ENCODE measurements at places on chromosomes 1 and 21.

- no peak for DNase-seq
Observed at GRCh38 chr1:34108711-34109110, 56.3 kb downstream of the CSMD2 start.

DNA sequence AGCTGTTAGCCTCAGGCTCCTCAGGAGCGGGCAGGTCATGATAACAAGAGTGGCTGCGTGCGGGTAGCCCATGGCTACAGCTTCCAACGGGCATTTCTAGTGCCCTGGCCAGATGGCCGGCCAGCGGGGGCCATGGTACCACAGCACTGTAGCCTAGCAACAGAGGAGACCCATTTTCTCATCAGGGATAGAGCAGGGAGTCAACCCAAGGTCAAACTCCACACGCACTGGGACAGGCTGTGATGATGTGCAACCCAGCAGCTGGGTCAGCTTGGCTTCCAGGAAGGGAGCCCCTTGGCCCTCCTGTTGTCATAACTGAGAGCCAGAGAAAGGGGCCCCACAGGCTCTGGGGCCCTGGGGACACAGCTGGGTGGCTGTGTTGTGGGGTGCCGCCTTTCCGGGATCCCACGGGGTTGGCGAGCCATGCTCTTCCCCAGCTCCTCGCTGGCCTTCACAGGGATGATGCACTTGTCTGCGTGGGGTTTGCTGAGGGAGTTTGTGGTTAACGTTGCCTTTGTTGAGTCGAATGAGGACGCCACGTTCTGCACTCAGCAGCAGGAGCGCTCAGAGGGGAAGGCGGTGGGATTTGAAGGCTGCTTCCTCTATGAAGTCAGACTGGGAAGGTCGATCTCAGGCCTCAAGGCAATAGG is 46.3 kb downstream of the COL18A1 start:
- DNase-seq, result no peak

GRCh38 chr21:35226328-35226727 is 177.2 kb upstream of the RUNX1 start:
- DNase-seq, result peak; percentile 80

- no peak for DNase-seq
Observed at GRCh38 chr1:43123031-43123430, 49.1 kb downstream of the EBNA1BP2 start.

DNA sequence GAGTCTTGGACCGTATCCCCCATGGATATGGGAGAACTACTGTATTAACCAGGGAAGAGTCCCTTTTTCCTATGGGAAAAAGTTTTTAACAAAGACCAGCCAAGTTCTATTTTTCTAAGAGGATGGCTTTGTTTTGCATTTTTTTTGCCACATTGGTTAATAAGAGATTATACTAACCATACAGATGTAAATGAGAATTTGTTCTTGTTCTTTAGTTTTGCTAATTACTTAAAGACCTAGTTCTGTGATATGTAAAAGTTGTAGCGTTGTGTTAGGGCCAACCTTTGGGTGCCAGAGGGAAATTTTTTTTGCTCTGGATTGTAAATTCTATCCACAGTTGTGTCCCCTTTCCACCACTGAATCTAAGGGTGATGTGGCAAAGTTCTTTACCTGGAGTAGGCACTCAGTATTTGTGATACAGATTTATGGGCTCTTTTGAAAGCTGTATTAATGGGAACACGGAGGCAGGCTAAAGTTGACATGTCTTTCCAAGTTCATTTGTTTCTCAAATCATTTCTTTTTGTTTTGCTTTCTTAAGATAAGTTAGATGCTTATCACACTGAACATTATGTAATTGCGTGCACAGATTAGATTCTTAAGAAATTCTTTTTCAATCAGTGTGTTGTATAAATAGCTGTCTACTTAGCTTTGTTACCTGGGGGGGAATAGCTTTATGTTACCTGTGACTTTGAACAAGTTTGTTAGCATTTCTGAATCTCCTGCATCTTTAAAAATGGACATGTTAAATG is 2.9 kb downstream of the SOAT1 start:
- DNase-seq, result no peak

GRCh38 chr21:45001134-45002095 is 61.6 kb downstream of the SLX9 start:
- DNase-seq, result peak; percentile 83

- no peak for DNase-seq
Observed at GRCh38 chr1:230392920-230393521, 33.1 kb downstream of the PGBD5 start.

DNA sequence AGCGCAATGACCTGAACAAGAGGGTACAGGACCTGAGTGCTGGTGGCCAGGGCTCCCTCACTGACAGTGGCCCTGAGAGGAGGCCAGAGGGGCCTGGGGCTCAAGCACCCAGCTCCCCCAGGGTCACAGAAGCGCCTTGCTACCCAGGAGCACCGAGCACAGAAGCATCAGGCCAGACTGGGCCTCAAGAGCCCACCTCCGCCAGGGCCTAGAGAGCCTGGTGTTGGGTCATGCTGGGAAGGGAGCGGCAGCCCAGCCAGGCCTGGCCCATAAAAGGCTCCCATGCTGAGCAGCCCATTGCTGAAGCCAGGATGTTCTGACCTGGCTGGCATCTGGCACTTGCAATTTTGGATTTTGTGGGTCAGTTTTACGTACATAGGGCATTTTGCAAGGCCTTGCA is 5.4 kb upstream of the CCDC28B start:
- DNase-seq, result no peak

DNA sequence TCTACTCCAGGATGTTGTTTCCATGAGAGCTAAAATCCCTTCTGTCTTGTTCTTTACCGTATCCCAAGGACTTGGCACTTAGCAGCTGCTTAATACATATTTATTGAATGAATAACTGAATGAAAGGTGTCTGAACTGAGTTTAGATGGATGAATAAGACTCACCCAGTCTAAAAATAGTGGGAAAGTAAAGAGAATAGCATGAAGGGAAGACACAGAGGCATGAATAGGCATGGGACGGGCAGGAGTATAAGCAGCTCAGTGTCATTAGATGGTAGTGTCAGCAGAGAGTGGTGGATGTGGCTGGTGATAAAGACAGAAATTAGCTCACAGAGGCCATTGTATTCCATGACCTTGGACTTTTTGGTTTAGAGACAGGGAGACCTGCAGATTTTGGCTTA is 9.2 kb downstream of the IL12RB2 start:
- DNase-seq, result no peak

DNA sequence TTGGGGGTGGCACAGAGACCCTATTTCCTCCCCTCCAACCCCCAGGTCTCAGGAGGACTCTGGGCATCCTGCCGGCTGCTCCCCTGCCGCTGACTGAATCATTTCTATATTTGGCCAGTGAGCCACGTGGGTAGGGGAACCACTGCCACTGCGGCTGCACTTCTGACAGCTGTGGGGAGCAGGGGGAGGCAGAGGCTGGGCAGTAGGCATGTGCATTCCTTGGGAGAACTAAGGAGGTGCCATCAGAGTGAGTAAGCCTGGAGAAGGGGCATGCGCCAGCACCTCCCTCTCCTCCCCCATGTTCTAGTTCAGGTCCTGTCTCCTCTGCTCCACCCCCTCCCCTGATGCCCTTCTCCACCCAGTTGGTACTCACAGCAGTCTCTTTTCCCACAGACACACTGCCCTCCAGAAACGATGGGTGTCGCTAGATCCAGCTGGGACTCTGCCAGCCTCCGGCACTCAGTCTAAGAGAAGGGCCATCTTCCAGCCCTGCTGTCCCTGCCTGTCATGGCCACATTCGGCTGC is 12.0 kb downstream of the PPFIA4 start:
- DNase-seq, result peak; percentile 91

GRCh38 chr1:201810466-201811216 is 18.3 kb upstream of the IPO9 start:
- no peak for DNase-seq

DNA sequence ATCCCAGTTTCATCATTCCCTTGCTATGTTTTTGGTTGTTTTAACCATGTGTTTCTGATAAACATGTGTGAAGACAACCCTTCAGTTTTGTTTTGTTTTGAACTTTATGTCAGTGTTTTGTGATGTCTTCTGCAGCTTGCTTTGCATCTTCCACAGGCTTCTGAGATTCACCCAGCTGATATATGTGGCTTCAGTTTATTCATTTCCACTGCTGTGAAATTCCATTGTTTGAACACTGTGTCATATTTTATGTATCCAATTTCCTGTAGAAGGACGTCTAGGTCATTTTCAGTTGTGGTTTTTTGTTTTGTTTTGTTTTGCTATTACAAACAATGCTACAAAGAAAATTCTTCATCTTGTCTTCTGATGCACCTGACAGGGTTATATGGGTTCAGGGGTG is 27.2 kb upstream of the SLC26A9 start:
- peak; percentile 31 for DNase-seq

DNA sequence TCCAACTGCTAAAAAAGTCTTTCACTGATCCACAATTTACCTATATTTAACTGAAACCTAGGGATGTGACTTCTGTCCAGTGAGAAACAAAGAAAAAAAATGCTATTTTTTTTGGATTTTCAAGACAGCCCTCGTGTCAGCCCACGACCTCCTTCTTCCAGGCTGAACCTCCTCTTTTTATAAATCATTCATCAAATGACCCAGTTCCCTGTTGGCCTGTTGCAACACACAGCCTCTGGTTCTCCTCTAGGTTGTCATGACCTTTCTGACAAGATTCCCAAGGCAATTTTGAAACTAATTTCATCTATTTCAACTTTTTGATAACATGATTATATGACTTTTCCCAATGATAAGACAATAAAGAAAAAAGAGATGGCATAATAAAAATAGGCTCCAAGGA is 74.6 kb downstream of the PGBD5 start:
- DNase-seq, result no peak

DNA sequence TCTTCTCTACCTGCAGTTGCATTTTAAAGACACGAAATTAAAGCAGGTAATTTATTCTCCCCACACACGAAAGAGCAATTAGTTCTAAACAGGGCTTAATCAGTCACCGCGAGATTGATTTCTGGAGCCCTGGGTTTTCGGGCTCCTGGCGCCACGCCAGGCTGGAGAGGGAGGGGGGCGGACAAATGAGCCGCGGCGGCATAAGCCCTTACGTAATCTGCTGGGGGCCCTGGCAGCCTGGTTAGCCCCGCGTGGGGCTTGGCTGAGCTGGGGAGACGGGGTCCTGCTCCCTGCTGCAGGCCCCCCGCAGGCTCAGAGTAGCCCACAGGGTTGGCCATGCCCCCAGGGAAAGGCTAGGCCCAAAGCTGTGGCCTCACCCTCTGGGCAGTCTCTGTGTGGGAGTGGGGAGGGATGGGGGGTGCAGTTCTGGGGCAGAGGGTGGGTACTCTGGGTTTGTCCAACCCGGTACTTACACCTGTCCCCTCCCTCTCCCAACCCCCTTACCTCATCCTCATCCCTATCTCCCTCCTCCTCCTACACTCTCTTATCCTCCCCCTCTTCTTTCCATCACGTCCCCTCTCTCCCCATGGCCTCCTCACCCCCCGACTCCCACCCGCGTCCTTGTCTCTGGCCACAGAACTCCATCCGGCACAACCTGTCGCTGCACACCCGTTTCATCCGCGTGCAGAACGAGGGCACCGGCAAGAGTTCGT is 19.9 kb downstream of the FOXO6 start:
- DNase-seq, result no peak

- DNase-seq, result peak; percentile 18
Observed at GRCh38 chr1:168206111-168206510, 19.7 kb upstream of the SFT2D2 start.

GRCh38 chr21:37224861-37225839 is 42.0 kb downstream of the VPS26C start:
- DNase-seq, result no peak

GRCh38 chr1:112516141-112516540 is 7.4 kb downstream of the WNT2B start:
- no peak for DNase-seq

GRCh38 chr1:93676427-93676826 is 5.2 kb downstream of the BCAR3 start:
- no peak for DNase-seq

- DNase-seq, result no peak
Observed at GRCh38 chr1:233373226-233373625, 45.7 kb downstream of the MAP3K21 start.

GRCh38 chr1:168485048-168485447 is 58.7 kb downstream of the XCL2 start:
- DNase-seq, result no peak

GRCh38 chr1:33228935-33229487 is 27.3 kb upstream of the ZNF362 start:
- DNase-seq, result peak; percentile 86

- DNase-seq, result peak; percentile 81
Observed at GRCh38 chr1:233294913-233295236, 650 bp downstream of the PCNX2 start.

DNA sequence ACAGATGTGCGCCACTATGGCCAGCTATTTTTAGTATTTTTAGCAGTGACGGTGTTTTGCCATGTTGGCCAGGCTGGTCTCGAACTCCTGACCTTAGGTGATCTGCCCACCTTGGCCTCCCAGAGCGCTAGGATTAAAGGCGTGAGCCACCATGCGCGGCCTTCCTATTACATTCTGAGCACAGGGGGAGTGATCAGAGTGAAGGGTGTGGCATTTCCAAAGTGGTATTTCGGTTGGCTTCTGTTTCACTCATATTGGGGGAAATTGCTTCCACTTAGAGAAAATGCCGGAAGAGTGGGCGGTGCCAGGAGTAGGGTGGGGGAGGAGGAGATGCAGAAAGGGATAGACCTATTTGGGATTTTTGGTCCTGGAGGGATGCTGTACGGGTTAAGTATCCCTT is 4.3 kb downstream of the PIK3CD start:
- DNase-seq, result no peak

- peak; percentile 38 for DNase-seq
Observed at GRCh38 chr1:113917400-113918082, 11.6 kb upstream of the HIPK1 start.

DNA sequence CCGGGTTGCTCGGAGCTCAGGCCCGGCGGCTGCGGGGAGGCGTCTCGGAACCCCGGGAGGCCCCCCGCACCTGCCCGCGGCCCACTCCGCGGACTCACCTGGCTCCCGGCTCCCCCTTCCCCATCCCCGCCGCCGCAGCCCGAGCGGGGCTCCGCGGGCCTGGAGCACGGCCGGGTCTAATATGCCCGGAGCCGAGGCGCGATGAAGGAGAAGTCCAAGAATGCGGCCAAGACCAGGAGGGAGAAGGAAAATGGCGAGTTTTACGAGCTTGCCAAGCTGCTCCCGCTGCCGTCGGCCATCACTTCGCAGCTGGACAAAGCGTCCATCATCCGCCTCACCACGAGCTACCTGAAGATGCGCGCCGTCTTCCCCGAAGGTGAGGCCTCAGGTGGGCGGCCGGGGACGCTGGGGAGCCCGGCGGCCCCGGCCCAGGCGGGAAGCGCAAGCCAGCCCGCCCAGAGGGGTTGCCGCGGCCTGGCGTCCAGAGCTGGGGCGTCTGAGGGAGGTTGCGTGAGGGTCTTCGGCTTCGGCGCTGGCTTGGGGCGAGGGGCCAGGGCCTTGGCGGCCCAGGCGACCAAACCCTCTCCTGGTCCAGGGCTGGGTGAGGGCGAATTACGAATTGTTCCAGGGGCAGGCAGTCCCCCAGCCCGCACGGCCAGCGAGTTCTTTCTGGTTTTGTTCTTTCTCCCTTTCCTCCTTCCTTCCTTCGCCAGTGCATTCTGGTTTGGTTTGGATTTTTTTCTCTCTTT is 805 bp downstream of the SIM2 start:
- no peak for DNase-seq

GRCh38 chr1:27332536-27333281 is 9.1 kb upstream of the SYTL1 start:
- DNase-seq, result peak; percentile 45

- no peak for DNase-seq
Observed at GRCh38 chr21:43835050-43835449, 30.0 kb upstream of the AGPAT3 start.

Data from EL (cell line).